H7 (cell line): ENCODE measurements at places on chromosomes 1 and 21.
A peak's percentile ranks its signal among the peaks of the same experiment; 100 is the strongest.

GRCh38 chr1:63269571-63269970 is 52.8 kb upstream of the FOXD3 start:
- no peak for DNase-seq

- DNase-seq: no peak
These were observed 118.6 kb upstream of the IFFO2 start for GRCh38 chr1:19074902-19075721.

GRCh38 chr21:21715266-21715969 is 717.2 kb downstream of the NCAM2 start:
- DNase-seq: no peak

DNA sequence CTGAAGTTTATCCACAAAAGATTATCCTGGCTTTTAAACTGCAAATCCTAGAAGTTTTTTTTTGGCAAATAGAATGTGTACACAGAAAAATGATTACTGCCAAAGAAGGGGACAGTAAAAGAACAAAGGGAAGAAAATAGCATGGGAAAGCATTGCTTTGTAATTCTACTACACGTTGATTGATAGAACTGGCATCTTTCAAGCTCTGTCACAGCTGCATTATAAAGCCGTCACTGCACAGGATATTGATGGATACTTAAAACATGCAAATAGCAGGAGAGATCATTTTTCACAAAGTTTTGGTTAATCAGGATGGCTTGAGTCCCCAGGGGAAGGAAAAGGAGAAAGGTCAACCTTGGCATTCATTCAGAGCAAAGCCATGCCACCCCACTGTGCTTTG is 183.7 kb upstream of the RRP15 start:
- no peak for DNase-seq

GRCh38 chr1:161082996-161083747 is 6.2 kb downstream of the NECTIN4 start:
- peak; percentile 54 for DNase-seq

DNA sequence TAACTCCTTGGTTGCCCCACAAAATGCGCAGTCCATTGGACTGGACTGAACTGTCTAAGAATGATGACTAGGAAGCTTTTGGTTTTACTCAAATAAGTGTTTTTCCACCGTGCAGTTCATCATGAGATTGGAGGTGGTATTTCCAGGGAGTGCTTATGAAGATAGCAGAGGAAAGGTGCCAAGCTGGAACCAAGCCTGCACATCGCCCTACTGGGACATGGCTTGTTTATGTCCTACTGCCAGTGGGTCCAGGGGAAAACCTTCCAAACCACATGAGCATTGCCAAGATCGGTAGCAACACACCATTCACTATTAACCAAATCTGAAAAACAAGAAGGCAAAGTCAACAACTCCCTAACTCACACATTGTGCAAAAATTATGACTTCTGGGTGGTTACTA is 54.7 kb upstream of the DSCAM start:
- DNase-seq: no peak

GRCh38 chr1:23544444-23545389 is 13.7 kb upstream of the E2F2 start:
- DNase-seq: peak; percentile 83

DNA sequence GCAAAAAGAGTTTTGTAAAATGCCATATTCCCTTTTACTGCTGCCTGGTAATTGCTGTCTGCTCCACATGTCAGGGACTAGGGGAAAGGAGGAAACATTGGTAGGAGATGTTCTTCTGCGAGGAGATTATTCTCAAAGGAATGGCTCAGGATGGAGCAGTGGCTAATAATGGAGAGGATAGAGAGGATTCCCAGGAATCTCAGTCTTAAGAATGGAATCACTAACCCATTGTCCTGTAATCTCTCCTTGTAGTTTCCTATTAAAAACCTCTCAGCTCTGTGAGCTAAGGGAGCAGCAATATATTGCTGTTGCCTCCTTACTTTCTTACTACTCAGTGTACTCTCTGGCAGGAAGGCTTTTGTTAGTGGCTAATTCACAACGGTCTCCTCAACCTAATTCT is 175.4 kb downstream of the HS2ST1 start:
- peak; percentile 3 for DNase-seq

DNA sequence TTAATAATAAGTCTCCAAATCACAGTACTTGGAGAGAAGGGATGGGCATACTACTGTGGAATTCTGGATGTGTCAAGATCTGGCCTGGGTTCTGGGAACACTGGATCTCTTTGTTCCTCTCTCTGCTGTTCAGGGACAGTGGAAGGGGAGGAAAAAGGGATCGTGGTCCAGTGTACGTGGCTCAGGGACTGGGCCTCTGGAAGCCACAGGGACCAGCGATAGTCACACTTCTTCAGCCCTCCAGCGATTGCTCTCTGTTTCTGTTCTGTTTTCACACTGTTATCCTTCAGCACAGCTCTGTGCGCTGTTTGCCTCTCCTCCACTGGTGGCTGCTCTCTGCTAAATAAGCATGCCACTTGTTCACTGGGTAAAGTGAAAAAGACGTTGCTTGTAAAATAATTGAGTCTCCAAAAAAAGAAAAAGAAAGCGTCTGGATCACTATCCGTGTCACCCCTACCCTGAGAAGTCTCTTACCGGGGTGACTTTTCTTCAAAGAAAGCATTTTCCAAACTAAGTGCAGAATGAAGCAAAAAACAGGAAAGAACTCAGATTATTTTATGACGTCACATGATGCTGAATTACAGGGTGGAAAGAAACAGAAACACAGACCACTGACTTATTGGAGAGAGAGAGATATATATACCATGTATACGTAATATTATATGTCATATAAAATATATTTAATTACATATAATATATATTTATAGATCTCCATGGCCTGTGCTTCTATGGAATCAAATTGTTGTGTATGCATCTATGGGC is 279.4 kb downstream of the RGS7 start:
- DNase-seq: no peak

GRCh38 chr1:62282909-62283755 is 36.1 kb downstream of the KANK4 start:
- no peak for DNase-seq

DNA sequence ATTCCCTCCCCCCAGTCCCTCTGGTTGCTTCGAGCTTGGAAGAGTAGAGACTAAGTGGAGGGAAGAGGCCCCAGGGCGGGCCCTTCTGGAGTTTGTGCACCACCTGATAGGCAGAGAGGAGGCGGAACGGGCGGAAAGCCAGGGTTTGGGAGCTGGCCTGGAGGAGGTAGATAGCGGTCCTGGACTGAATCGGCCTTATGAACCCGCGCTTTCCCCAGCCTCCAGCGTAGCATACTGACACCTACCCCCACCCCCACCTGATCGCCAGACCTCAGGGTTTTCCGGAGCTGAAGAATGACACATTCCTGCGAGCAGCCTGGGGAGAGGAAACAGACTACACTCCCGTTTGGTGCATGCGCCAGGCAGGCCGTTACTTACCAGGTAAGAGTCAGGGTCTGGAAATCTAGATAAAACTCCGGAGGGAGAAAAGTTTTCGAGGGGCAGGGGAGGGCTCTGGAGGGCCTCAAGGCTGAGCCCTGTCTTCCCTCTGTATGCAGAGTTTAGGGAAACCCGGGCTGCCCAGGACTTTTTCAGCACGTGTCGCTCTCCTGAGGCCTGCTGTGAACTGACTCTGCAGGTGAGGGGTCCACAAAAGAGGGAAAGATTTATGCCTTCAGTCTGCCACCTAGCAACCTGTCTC is 705 bp downstream of the UROD start:
- DNase-seq: no peak

- no peak for DNase-seq
These were observed 14.0 kb upstream of the MIXL1 start for GRCh38 chr1:226209307-226210059.

DNA sequence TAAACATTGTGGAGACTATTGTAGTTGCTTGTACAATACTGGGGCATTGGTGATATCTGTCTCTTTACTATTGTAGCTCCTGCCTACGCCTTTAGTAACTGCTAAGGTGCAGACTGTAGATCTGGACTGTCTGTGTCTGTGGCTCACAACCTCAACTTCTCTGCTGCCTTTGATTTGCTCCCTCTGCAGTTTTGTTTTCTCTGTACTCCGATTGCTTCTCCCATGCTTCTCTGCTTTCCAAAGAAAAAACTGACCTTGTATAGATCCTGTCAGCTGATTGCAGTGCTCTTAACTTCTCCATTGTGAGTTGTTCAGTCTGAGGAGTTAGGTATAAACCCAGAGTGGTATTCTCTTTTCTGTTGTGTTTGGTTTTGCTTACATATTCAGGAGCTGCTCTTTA is 15.3 kb downstream of the MAGI3 start:
- no peak for DNase-seq

DNA sequence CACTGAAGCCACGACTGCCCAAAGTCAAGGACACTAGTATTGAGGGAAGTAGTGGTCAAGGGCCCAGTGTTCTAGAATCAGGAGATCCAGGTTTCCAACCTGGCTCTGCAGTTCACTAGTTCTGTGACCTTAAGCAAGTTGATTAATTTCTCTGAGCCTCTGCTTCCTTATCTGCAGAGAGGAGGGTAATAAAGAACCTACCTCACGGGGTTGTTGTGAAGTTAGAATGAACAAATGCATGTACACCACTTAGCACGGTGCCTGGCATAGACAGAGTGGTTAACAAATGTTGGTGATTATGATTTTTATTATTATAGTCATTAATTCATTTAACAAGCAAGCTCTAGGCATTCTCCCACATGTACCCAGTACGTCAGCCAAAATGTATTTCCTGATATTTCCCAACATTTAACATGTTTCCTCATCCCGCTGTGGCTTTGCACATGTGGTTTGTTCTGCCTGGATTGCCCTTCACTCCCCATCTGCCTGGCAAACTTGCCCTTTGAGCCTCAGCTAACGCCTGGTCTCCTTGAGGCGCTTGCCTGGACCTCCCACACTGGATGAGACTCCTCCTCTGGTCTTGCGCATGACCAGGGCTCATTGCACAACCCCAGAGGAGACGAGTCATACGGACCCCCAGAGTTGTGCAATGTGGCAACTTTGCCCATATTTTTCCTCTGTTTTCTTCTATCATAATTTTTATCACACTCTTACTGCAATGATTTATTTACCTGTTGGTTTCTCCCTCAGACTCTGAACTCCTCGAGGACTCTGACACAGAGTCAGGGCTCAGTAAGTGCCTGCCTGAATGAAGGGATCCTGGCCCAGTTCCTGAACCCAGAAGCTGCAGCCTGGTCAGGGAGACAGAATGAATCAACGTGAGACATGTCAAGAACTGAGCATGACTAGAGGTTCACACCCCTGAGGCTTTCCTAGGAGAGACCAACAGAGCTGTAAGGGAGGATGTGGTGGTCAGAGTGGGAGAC is 20.7 kb upstream of the MFSD2A start:
- no peak for DNase-seq

DNA sequence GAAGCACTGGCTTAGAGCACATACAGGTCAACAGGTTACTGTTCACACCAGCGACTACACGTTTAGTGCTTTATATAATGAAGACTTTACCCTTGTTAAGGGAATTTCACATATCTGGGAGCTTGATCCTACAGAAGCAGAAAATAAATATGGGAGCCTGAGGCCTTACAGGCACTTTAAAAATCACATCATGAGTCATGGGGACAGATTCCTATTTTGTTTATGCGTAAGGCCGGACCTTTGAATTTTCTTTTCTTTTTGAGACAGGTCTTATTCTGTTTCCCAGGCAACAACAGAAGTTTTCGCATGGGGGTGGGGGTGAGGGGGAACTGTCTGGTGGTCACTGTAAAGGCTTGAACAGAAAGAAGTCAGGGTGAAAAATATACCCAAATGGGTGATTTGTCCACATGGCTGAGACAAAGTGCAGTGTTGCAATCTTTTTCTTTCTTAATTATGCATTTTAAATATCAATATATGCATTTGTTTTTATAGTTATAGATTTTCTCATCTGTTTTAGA is 276.7 kb downstream of the KCNH1 start:
- DNase-seq: no peak

GRCh38 chr1:210437111-210437510 is 108.4 kb downstream of the HHAT start:
- no peak for DNase-seq

DNA sequence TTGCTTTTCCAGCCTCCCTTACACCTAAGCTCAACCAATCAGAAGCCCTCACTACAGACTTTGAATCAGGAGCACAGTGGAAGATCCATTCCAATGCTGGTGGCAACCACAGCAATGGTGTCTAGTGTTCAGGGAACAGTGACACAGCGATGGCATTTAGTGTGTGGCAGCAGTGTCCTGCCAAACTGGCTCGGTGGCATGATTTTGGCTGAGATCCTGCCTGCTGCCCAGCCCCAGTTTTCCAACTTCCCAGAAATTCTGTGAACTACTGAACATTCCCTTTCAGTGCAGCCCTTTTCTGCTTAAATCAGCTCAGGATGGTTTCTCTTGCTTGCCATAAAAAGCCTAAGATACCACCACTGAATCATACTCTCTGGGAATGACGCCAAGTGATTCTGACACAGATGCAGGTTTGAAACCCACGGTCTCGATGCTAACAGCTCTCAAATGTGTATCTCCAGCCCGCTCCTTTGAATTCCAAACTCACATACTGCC is 8.8 kb downstream of the ASAP3 start:
- DNase-seq: no peak

DNA sequence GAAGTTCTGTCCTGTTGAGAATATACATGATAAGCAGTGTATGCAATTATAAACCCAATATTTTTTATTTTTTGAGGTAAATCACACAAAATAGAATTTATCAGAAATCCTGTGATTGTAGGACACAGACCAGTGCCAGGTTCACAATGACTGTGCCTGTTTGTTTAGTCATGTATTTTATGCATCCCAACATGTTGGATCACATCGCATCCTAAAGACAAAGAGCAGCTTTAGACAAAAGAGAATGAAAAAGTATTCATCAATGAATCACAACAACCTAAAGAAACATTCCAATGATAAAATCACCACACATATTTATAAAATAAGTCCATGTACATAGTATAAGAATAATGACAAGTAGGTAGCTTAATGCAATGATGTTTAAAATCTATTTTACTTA is 53.2 kb upstream of the LRRC8D start:
- no peak for DNase-seq

- no peak for DNase-seq
These were observed 5.4 kb upstream of the GJA8 start for GRCh38 chr1:147897029-147897752.

DNA sequence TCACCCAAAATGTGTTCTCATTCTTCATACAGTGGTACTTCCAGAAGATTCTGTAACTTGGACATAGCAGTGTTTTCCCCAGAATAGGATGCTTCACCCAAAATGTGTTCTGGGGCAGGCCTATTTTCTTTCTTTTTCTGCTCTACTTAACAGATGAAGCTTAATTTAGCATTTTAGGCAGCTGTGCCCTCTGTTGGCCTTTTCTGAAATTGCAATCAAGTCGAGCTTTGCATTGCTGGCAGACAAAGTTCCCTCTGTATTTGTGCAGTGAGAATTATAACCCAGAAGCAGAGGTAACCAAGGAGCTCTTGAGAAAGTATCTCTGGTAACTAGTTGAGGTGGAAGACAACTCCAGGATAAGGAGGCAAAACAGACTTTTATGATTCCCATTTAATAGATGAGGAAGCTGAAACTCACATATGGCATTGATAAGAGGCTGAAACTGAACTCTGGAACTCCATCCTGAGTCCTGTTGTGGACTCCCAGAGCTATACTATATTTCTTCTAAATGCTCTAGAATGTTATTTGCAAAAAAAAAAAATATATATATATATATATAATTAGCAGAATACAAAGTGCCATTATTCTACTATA is 50.3 kb upstream of the L1TD1 start:
- DNase-seq: peak; percentile 63

GRCh38 chr21:18350216-18350615 is 53.4 kb downstream of the TMPRSS15 start:
- DNase-seq: no peak

- DNase-seq: peak; percentile 92
These were observed 2.7 kb downstream of the MOB3C start for GRCh38 chr1:46613661-46614603.
